ENCODE measurements at places on chromosomes 3 and 15.

DNA sequence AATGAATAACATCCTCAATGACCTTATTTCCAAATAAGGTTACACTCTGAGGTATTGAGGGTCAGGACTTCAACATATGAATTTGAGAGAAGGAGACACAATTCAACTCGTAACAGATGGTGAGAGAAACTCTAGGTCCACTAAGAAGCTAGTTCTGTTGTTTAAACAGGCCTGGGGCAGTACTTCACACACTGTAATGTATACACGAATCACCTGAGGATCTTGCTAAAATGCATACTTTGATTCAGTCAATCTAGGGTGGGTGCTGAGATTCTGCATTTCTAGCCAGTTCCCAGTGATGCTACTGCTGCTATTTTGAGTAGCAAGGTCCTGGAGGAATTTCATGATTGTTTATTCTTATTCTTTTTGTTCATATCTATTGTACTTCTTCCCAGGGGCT lies 186.8 kb downstream of the SATB1 start:
- DNase-seq: no peak

DNA sequence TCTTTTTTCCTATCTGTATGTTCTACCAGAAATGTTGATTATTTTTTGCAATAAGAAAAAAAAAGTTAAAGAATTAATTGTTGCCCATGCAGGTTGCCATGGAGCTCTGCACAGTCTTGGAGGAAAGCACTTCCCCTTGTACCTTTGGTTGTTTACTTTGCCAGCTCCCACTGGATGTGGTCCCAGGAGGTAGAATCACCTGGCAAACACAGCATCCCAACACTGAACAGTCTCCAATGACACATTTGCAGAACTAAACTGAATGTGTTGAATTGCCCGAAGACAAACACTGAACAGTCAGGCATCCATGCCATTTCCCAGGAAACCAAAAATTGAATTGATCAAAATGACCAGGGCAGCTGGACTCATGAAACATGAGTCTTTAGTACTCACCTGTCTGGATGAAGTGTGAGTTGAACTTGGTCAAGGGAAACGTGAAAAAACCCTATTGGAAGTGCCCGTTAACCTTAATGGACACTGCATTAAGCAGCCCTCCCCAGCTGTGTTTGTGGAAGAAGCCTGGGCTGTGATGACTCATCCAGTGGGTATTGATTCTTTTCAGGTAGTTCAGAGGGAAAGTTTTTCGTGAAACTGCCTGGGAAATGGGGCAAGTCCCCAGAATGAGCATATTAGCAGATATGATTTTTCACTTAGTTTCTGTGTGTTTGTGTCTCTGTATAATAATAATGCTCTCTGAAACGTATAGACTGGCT lies 284.7 kb upstream of the STT3B start:
- no peak for DNase-seq

GRCh38 chr15:100255644-100256043 lies 86.1 kb downstream of the ADAMTS17 start:
- no peak for DNase-seq

- no peak for DNase-seq
These were observed 16.8 kb upstream of the CHD2 start for GRCh38 chr15:92883163-92883875.

DNA sequence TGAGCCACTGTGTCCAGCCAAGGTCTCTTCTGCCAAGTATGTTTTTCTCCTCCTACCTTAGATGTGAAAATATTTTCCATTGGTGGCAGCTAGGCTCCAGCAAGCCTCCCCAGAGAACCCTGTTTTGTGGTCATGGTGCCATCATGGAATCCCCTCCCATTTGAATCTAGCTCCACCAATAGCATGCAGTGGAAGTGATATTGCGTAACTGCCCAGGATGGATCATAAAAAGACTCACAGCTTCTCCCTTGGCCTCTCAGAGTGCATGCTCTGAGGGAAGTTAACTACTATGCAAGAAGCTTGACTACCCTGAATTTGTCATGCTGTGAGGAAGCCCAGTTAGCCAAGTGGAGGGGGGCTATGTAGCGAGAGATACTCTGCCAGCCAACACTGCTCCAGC lies 27.5 kb downstream of the CRYGS start:
- DNase-seq: no peak

- DNase-seq: no peak
These were observed 507.7 kb downstream of the IGSF11 start for GRCh38 chr3:118526758-118527513.

DNA sequence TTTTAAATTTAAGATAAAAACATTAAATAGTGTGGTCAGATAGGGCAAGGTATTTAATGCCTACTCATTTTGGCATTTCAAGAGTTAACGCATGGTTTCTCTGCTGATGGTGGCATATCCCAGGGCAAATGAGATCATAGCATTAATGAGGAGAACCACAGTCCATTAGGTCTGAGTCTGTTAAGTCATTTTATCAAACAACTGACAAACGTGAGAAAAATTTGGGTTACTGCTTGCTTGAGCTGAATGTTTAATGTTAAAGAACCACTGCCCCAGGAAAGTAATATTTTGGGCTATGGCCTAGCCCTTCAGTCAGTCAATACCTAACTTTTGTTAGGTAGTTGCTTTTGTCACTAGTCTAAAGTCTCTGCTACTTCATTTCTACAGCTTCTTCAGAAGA lies 37.9 kb upstream of the SLC2A2 start:
- peak; percentile 64 for DNase-seq

GRCh38 chr15:74815121-74815934 lies 2.7 kb downstream of the LMAN1L start:
- no peak for DNase-seq

- DNase-seq: no peak
These were observed 156.7 kb downstream of the CHL1 start for GRCh38 chr3:353191-353739.

GRCh38 chr3:82087958-82088357 lies 326.5 kb upstream of the GBE1 start:
- DNase-seq: peak; percentile 75

DNA sequence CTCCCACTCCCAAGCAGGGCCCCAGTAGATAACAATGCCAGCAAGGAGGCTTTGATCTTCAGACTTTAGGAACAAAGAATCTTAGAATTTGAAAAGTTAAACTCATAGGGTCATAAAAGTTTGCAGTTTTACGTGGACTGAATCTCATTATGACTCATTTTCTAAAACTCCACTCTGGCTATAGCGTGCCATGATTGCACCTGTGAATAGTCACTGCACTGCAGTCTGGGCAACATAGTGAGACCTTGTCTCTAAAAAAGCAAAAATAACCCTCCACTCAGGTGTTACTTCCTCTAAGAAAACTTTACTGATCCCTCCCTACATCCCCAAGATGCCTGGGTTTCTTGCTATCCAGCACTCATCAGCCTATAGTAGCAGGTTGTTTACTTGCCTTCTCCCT lies 104.5 kb downstream of the IL20RB start:
- DNase-seq: no peak

GRCh38 chr3:73846951-73847350 lies 222.2 kb upstream of the PDZRN3 start:
- no peak for DNase-seq

GRCh38 chr15:66041276-66041675 lies 172.0 kb downstream of the RAB11A start:
- DNase-seq: no peak

DNA sequence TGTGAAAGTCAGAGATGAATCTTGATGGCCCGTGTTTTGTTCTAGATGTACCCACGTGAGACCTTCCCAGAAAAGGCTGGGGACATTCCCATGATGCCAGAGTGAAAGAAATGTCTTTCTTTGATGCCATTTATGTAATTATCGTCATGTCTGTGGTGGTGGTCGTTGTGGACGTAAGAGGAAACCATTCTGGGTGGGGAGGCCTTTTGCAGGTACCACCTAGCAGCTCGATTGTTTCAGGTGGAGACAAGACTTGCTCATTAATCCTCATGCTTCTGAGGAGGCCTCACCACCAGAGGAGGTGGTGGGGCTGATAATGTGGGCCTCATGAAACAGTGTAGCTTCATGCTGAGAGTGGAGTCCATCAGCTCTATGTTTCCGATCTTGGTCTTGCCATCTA lies 58.1 kb upstream of the USP3 start:
- DNase-seq: no peak

DNA sequence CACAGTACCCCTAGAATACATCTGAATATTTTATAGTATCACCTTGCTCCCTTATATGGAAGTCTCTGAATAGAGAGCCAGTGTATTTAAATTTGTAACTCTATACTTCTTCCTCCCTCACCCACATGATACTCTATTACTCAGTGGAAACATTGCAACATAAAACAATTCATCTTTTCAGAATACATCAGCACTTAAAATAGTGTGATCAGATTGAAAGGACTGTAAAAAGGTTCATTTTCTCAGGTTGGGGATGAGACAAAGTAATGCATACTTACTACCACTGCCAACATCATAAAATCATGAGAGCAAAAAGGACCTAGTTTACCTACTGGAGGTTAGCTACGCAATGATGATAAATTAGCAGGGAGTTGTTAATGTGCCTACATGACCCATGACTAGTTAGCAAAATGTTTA lies 13.8 kb upstream of the THRB start:
- peak; percentile 56 for DNase-seq

GRCh38 chr3:30252474-30252873 lies 353.9 kb upstream of the TGFBR2 start:
- DNase-seq: no peak

DNA sequence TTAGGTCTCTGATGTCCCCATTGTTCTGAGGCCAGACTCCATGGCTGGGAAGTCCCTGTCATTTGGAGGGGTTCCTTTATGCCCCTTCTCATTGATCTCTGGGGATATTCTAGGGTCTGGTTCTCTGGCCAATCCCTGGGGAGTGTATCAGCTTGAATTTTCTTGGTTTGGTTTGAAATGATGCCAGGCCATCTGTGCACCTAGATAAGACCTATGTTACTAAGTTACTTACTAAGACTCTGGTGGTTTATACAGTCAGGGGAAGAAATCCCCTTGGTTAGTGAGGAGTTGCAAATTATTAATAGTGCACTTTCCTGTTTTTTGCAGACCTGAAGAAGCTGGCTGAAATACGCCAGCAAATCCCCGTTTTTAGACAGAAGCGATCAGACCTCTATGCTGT lies 20.3 kb downstream of the NIT2 start:
- DNase-seq: no peak

DNA sequence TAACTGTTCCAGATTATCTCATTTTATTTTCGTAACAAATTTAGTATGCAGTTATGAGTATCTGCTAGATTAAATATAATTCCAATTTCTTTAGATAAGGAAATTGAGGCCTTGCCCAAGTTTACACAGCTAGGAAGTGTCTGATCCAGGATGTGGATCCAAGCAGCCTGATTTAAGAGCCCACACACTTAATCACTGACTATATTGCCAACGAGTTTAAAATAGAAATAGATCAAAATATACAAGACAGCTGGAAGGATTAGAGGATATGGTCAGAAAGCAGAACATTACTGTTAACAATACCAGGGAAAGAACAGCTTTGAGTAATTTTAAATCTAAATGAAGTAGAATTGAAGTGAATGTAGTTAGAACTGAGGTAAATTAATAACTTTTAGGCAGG lies 215.2 kb downstream of the C3orf38 start:
- DNase-seq: no peak

DNA sequence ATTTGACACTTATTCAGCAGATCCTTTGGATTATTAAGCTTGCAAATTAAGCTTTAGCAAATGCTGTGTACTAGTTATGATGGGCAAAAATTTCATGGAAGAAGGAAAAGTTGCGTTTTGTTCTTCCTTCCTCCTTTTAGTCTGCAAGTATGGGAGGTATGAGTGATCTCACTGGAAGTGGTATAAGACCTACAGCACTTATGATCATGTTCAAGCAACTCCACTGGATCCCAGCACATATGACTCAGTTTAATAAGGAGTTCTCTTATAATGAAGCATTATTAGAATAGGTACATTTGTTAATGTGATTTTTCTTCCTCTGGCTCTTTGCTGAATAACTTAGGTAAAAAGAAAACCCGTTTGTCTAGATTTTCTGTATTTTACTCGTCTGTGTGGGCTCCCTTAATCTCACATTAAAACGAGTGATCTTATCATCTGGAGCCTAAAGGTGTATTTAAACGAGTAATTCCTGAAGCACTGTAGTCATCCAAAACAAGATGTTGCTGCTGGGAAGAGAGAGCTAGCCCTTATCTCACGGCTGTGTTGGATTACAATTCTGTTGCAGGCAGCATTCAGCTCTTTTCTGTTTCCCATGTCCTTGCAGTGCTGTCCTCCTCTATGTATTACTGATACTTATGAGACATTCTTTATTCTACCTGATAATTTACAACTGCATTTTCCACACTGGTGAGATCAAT lies 264.9 kb downstream of the GBE1 start:
- no peak for DNase-seq

GRCh38 chr3:185549122-185549521 lies 3.3 kb downstream of the LIPH start:
- DNase-seq: peak; percentile 93

DNA sequence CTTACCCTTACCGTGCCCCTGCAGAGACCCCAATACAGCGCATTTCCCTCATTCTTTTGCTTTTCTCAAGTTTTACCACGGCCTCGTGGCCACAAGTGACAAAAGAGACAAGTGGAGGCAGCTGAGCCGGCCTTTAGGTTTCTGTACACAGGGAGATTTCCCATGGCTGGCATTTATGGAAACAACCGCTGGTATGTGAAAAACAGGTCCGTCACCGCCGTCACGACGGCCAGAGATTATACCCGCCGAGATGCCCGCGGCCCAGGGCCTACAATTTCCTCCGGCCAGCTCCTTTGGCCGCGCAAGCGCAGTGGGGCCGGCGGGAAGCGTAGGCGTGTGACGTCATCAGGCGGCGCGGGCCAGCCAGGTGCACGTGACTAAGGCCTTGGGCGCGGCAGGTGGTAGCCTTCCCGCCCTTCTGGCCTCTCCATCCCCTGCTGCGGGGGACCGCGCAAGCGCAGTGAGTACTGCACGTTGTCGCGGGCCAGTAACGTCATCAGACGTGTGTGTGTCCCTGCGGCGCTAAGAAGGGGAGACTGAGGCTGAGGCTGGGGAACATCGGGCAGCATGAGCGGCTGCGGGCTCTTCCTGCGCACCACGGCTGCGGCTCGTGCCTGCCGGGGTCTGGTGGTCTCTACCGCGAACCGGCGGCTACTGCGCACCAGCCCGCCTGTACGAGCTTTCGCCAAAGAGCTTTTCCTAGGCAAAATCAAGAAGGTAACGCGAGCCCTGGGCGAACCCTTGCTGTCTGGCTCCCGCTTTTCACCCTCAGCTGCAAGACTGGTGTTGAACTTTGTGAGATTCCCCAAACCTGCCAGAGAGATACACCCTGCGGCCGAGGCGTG lies at the start of gene ACAD9:
Gene ACAD9 (plus strand): TSS at position 496 of the 845 bp plus-strand sequence. CDS start 72 bp downstream, at position 568.
- peak; percentile 95 for DNase-seq

- no peak for DNase-seq
These were observed 33.7 kb downstream of the HGD start for GRCh38 chr3:120648290-120648689.

DNA sequence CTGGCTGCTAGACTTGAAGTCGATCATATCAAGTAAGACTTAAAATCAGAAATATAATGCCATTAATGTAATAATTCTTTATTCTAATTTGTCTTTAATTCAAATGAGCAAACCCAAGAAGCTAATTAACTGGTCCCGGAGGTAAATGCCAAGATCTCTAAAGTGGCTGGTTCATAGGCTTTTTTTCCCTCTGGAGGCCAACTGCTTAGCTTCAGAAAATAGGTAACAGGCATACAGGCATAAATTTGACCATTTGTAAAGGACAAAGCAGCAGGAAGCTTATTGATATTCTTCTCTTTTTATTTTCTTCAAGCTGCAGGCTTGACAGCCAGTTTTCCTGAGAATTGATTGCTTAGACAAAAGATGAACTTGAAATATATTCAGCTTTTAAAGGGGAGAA lies 158.6 kb upstream of the RAP2B start:
- DNase-seq: no peak

GRCh38 chr15:100592898-100593297 lies 9.1 kb downstream of the LINS1 start:
- DNase-seq: no peak

GRCh38 chr15:96764501-96764900 lies 434.0 kb downstream of the NR2F2 start:
- DNase-seq: no peak

All from kidney glomerular epithelial cell (primary cell).